ENCODE measurements at places on chromosomes 16 and 17.

- no peak overlapping the region for H3K27ac ChIP-seq
- H3K27me3 ChIP-seq: no peaks in the 10 kb centered on the region
- no peak overlapping the region for H3K4me3 ChIP-seq
- no peaks in the 10 kb centered on the region for H3K36me3 ChIP-seq
- DNase-seq: no peak
- no peaks in the 10 kb centered on the region for H3K4me1 ChIP-seq
Measured at GRCh38 chr17:3735515-3735914, 11.8 kb downstream of the HASPIN start.

DNA sequence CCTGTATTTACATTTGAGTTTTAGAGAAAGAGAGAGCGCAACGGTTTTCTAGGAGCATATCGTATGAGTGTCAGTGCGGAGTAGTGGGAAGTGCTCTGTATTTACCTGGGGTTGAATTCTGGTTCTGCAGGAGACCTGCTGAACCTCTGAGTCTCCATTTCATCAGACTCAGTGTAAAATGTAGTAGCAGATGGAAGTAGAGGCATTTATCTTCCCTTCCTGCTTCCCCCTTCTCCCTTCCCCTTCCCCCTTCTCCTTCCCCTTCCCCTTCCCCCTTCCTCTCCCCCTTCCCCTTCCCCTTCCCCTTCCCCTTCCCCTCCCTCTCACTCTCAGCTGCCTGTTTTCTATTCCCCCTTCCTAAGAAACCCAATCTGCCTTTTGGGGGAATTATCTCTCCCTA, 426.9 kb downstream of the NPIPA7 start:
- DNase-seq: no peak
- H3K4me3 ChIP-seq: no peak overlapping the region
- no peaks in the 10 kb centered on the region for H3K36me3 ChIP-seq
- no peak overlapping the region for H3K27ac ChIP-seq
- no peaks in the 10 kb centered on the region for H3K4me1 ChIP-seq

GRCh38 chr16:86510465-86511261, at the start of gene FOXF1:
Gene FOXF1, plus strand, starts transcription at chr16:86510527. Its CDS starts 43 bp downstream, at chr16:86510570.
- peaks cover 98% of the 10 kb centered on the region for H3K27me3 ChIP-seq
- H3K27ac ChIP-seq: peak within 1 kb of the TSS; percentile 58
- H3K36me3 ChIP-seq: no peaks in the 10 kb centered on the region
- peak within 1 kb of the TSS; percentile 57 for H3K4me3 ChIP-seq
- DNase-seq: no peak
- peaks cover 16% of the 10 kb centered on the region for H3K4me1 ChIP-seq

- H3K27ac ChIP-seq: peak overlapping the region; percentile 88
- H3K4me1 ChIP-seq: no peaks in the 10 kb centered on the region
- DNase-seq: no peak
Measured at GRCh38 chr16:84820305-84820684, 510 bp downstream of the CRISPLD2 start.

GRCh38 chr16:86725401-86725800, 147.1 kb downstream of the FOXL1 start:
- H3K27ac ChIP-seq: no peak overlapping the region
- H3K4me1 ChIP-seq: no peaks in the 10 kb centered on the region
- H3K27me3 ChIP-seq: no peaks in the 10 kb centered on the region

DNA sequence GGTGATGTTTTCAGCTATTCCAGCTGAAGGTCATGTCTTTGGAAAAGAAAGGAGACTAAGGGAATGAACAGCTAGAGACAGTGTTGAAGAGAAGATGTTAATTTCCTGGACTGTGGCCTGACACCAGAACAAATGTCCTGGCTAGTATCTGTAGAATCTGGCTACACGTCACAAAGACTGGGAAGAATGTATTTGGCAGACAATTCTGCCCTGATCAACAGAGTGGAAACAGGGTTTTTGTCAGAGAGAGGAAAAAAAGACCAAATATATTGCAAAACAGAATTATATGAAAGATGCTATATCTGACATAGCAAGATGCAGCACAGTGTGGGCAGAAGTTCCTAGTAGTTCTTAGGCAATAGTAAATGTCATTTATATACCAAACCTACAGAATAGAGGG, 17.0 kb upstream of the ANKFN1 start:
- no peak for DNase-seq
- H3K4me1 ChIP-seq: no peaks in the 10 kb centered on the region
- H3K27me3 ChIP-seq: no peaks in the 10 kb centered on the region
- no peak overlapping the region for H3K27ac ChIP-seq

DNA sequence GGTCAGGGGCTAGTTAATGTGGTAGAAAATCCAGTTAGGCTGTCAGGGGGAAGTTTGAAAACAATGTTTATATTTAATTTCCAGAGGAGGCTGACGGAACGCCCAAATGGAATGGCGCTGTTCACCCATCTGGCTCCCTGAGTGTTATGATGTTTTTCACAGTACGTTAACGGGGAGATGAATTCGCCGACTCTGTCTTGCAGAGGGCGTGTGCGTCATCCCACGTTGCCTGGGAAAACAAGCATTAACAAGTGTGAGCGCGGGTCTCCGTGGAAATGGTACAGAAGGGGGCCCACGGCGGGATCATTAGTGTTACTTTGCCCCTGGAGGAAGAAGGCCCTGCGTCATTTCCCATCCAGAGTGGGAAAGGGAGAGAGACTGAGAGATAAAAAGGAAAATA, 29.6 kb downstream of the RGS9 start:
- H3K27ac ChIP-seq: no peak overlapping the region
- DNase-seq: no peak
- H3K4me1 ChIP-seq: no peaks in the 10 kb centered on the region
- H3K4me3 ChIP-seq: no peak overlapping the region
- H3K36me3 ChIP-seq: no peaks in the 10 kb centered on the region

DNA sequence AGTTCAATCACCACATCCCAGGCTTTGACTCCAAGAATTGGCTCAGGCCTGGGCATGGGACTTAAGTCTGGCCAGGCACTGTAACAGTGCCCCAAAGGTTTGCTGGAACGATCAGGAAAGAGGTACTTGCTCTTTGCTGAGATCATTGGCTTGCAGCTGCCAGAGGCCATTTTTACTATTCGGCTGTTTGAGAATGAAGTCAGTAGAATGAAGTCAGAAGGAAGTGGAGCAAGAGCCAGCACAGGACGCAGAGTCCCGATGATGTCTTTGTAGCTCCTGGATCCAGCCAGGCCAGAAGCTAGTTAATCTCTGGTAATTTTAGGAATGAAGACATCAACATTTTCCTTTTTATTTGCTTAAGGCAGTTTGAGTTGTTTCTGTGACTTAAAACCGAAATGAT, 195.5 kb downstream of the RAB11FIP4 start:
- H3K4me3 ChIP-seq: no peak overlapping the region
- no peaks in the 10 kb centered on the region for H3K36me3 ChIP-seq
- H3K4me1 ChIP-seq: peaks cover 5% of the 10 kb centered on the region
- H3K27ac ChIP-seq: peak overlapping the region; percentile 34
- no peak for DNase-seq
- no peaks in the 10 kb centered on the region for H3K27me3 ChIP-seq

- no peaks in the 10 kb centered on the region for H3K36me3 ChIP-seq
- no peaks in the 10 kb centered on the region for H3K27me3 ChIP-seq
- no peak overlapping the region for H3K4me3 ChIP-seq
- H3K4me1 ChIP-seq: no peaks in the 10 kb centered on the region
Measured at GRCh38 chr16:907361-907760, 63.4 kb downstream of the LMF1 start.

DNA sequence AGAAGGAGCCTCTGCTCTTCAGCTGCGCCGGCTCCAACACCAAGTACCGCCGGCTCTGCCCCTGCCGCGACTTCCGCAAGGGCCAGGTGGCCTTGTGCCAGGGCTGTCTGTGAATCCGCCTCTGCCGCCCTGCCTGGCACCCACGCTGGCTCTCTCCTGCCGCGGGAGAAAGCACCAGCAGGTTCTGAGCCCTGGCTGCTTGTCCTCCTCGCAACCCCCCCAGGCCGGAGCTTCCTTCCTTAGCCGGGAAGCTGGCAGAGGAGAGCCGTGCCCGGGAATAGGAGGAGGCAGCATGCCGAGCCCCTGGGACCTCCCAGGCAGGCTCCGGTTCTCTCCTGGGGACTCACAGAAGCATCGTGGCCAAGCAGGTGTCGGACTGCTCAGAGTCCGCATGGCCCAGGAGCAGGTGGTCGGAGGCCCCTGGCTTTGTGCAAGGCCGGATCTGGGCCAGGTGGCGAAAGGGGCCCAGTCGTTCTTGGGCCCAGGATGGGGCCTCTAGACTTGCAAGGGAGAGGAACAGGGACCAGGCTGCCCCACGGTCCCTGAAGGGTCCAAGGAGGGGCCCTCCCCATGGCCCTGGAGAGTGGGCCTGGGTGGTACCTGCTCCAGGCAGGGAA, 80.6 kb downstream of the MGAT5B start:
- peaks cover 3% of the 10 kb centered on the region for H3K4me1 ChIP-seq
- H3K27ac ChIP-seq: no peak overlapping the region
- no peak overlapping the region for H3K4me3 ChIP-seq
- peak; percentile 62 for DNase-seq
- no peaks in the 10 kb centered on the region for H3K36me3 ChIP-seq
- no peaks in the 10 kb centered on the region for H3K27me3 ChIP-seq

DNA sequence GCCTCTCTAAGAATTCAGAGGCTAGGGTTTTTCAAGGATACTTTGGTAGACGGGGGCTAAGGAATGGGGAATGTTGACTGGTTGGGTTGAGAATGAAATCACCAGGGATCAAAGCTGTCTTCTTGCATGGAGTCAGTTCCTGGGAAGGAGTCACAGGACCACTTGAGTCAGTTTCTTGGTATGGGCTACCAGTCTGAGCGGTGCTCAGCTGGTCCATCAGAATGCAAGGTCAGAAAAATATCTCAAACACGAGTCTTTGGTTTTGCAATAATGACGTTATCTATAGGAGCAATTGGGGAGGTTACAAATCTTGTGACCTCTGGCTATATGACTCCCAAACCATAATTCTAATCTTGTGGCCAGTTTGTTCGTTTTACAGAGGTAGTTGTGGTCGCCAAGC, 18.4 kb downstream of the CHD9NB start:
- no peaks in the 10 kb centered on the region for H3K4me1 ChIP-seq
- DNase-seq: no peak
- H3K4me3 ChIP-seq: no peak overlapping the region
- H3K27ac ChIP-seq: no peak overlapping the region

GRCh38 chr16:71259086-71259485, 28.6 kb upstream of the HYDIN start:
- H3K4me1 ChIP-seq: no peaks in the 10 kb centered on the region
- DNase-seq: no peak
- H3K36me3 ChIP-seq: no peaks in the 10 kb centered on the region
- H3K27me3 ChIP-seq: no peaks in the 10 kb centered on the region
- H3K4me3 ChIP-seq: no peak overlapping the region

- no peak for DNase-seq
- H3K4me3 ChIP-seq: no peak overlapping the region
- H3K4me1 ChIP-seq: no peaks in the 10 kb centered on the region
- no peaks in the 10 kb centered on the region for H3K27me3 ChIP-seq
Measured at GRCh38 chr16:12613131-12613991, 190.3 kb downstream of the CPPED1 start.

DNA sequence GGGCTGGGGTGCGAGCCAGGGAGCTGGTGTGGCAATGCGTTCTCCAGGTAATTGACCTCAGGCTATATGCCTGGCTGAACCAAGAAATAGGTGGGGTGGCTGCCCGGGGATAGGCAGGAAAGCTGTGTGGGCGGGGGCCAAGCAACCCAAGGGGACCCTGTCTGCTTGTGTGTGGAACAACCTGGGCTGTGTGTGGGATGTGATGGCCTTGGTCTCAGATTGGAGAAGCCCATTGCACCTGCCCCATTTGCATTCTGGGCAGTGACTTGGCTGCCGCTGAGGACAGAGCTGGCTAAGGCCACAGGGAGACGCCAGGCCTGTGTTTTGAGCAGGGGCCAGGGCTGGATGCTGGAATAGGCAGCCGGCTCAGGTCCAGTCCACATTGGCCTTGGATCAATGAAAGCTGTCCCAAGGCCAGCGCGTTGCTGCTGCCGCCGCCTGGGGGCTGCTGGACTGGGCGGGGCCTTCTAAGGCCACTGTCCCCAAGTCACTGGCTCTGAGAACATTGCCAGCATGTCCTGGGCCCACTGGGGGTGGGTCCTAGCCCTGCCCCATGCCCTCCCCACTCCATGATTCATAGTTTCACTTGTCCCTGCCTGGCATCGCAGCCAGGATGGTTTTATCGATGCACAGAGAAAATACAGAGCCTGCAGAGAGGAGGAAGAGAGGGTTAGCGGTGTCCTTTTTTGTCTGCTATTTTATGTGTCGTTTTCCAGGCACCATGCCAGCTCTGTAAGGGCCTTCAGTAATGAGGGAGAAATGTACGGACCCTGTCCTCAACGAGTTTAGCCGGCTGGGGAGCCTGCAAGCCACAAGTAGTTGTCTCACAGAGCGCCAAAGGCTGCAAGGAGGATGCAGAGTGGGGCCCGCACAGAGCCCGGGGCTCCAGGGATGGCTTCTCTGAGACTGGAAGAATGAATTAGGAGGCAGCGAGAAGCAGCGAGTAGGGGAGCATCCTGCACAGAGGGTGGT, 43.9 kb downstream of the NKD1 start:
- H3K4me3 ChIP-seq: no peak overlapping the region
- DNase-seq: peak; percentile 71
- H3K36me3 ChIP-seq: no peaks in the 10 kb centered on the region
- peaks cover 9% of the 10 kb centered on the region for H3K4me1 ChIP-seq

DNA sequence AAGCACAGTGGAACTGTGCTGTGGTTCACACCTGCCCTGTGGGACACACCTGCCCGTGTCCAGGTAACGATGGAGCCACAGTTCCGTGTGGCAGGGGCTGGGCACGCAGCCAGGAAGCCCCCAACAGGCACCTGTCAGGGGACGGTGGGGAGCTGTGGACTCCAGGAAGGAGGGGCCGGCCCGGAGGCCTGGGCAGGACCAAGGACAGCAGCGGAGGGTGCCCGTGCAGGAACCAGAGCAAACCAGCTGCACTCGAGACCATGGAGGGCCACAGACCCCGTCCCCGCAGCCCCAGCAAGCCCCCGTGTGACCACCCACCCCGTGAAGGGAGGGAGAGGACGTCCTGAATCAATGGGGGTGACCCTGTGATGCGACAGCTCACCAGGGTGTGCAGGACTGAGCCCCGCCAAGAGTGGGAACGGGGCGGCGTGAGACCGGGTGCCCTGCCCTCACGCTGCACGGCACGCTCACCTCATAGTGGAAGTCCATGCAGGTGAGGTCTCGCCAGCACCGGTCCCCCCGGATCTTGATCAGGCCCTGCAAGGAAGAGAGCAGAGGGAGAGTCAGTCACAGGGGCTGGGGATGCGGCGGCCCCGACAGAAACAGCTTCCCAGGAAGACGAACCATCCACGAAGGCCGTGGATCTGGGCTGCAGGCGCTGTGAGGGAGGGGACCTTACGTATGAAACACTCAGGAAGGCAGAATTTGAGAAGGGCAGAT, 78.1 kb downstream of the LMF1 start:
- no peaks in the 10 kb centered on the region for H3K4me1 ChIP-seq
- H3K4me3 ChIP-seq: no peak overlapping the region
- H3K36me3 ChIP-seq: no peaks in the 10 kb centered on the region
- no peaks in the 10 kb centered on the region for H3K27me3 ChIP-seq
- H3K27ac ChIP-seq: no peak overlapping the region
- no peak for DNase-seq

GRCh38 chr17:43456661-43457361, 27.0 kb upstream of the DHX8 start:
- no peaks in the 10 kb centered on the region for H3K27me3 ChIP-seq
- peak overlapping the region; percentile 27 for H3K27ac ChIP-seq
- peaks cover 5% of the 10 kb centered on the region for H3K4me1 ChIP-seq
- no peaks in the 10 kb centered on the region for H3K36me3 ChIP-seq
- no peak overlapping the region for H3K4me3 ChIP-seq
- no peak for DNase-seq

GRCh38 chr16:85028685-85029407, 1.3 kb downstream of the KIAA0513 start:
- no peaks in the 10 kb centered on the region for H3K27me3 ChIP-seq
- peak overlapping the region; percentile 88 for H3K4me3 ChIP-seq
- H3K4me1 ChIP-seq: peaks cover 17% of the 10 kb centered on the region
- DNase-seq: peak; percentile 70

GRCh38 chr17:44402564-44403172, 13.2 kb upstream of the ITGA2B start:
- H3K4me3 ChIP-seq: no peak overlapping the region
- H3K36me3 ChIP-seq: no peaks in the 10 kb centered on the region
- no peaks in the 10 kb centered on the region for H3K27me3 ChIP-seq
- no peak for DNase-seq
- no peaks in the 10 kb centered on the region for H3K4me1 ChIP-seq
